ENCODE measurements at places on chromosomes 6 and 20. TPM values are rescaled to one million over a fixed set of nuclear protein-coding genes. Genes with fewer than 3 reads are reported as not detected.

DNA sequence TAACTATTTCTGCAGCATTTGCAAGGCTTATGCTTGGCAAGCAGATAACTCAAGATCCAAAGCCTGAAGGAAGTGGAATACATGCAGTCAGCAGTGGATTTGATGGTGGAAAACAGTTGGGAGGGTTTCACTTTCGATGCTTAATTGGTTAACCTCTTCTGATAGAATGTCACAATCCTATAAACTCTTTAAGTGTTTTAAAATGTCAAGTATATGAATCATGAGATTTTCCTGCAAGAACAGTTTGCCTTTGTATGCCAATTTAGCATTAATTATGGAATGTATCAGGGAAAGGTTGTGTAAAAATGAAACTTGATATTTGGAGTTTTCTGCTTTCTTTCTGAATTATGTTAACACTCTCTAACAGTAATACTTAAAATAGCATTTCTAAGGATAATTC is 36.6 kb downstream of the NKX2-4 start:
- H3K27ac ChIP-seq = no peak overlapping the region
- H3K36me3 ChIP-seq = peaks cover 18% of the 10 kb centered on the region
- H3K4me1 ChIP-seq = peaks cover 14% of the 10 kb centered on the region
- H3K27me3 ChIP-seq = no peaks in the 10 kb centered on the region
- no peak overlapping the region for H3K4me3 ChIP-seq
- no peak for DNase-seq

Gene MYB
- total RNA-seq = 8.4 TPM

Gene NUDT3
- total RNA-seq = 18.7 TPM

Gene OR2B6
- not detected for total RNA-seq

- peaks cover 2% of the 10 kb centered on the region for H3K4me1 ChIP-seq
- no peak overlapping the region for H3K27ac ChIP-seq
- DNase-seq = no peak
- H3K4me3 ChIP-seq = no peak overlapping the region
- peaks cover 6% of the 10 kb centered on the region for H3K36me3 ChIP-seq
Measured at GRCh38 chr20:58708246-58708931, 15.8 kb downstream of the NPEPL1 start.

Gene MSH5
- 59.2 TPM for total RNA-seq

DNA sequence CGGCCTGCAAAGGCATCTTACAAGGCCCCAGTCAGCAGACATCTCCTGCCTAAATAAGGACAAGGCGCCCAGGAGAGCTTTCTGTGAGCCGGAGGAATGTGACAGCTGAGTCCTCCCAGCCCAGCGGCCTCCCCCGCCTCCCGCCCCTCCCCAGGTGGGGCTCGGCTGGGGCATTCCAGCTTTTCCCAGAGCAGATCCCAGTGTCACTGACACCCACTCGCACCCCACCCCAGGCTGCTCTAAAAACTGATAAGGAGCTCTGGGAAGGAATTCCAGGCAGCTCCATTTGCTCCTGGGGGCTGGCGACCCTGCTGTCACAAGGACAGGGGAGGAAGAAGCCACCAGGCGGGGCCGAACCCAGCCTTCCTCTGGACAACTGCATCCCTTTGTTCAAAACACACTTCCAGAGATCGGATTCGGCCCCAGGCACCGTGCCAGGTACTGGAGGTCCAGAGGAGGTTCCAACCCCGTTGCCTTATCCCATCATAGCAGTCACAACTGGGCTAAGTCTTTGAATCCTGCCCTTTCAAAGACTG is 49.7 kb downstream of the JPH2 start:
- H3K4me3 ChIP-seq = no peak overlapping the region
- DNase-seq = no peak

DNA sequence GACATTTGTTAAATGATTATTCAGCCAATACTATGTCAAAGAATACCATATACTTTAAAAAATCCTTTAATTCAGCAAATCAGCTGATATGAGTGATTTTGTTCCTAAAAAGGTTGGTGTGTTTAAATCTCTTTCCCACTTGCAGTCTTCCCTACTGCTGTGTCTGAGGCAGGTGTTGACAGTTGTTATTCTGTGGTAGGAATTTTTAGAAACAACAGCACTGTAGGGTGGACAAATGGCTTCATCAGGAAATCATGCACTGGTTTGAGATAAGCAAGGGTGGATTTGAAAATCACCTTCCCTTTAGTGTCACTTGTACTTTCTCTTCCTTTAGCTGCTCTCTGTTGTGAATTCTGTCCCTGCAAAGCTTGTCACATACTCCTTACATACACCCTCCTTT is 213.7 kb upstream of the SGK1 start:
- peaks cover 2% of the 10 kb centered on the region for H3K36me3 ChIP-seq
- H3K4me1 ChIP-seq = peaks cover 30% of the 10 kb centered on the region
- H3K4me3 ChIP-seq = no peak overlapping the region
- no peak overlapping the region for H3K27ac ChIP-seq
- H3K27me3 ChIP-seq = peaks cover under 1% of the 10 kb centered on the region

Gene TRIM10
- total RNA-seq = not detected

GRCh38 chr6:18203786-18204185 is 48.6 kb downstream of the KDM1B start:
- H3K27me3 ChIP-seq = no peaks in the 10 kb centered on the region
- DNase-seq = no peak
- H3K4me3 ChIP-seq = no peak overlapping the region
- no peak overlapping the region for H3K27ac ChIP-seq

GRCh38 chr6:48475275-48475674 is 364.3 kb upstream of the PTCHD4 start:
- H3K36me3 ChIP-seq = no peaks in the 10 kb centered on the region
- H3K4me1 ChIP-seq = no peaks in the 10 kb centered on the region
- H3K27ac ChIP-seq = no peak overlapping the region
- no peak for DNase-seq

DNA sequence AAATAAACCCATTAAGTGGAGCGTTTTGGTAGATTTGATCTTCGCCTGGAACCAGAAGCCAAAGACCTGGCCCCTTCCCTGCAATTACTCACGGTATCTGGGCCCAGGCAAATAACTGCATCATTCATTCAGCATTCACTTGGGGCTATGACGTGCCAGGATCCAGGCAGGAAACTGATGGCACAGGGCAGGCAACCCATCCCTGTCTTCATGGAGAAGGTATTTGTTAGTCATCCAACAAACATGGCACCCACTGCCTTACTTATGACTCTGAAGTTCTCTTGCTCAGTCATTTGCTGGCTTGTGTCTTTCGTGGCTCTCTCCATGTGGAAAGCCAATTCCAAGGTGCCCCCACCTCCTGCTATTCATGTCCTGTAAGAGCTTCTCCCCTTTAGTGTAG is 232.4 kb downstream of the BMP7 start:
- H3K4me3 ChIP-seq = no peak overlapping the region
- no peaks in the 10 kb centered on the region for H3K36me3 ChIP-seq
- H3K4me1 ChIP-seq = peaks cover 1% of the 10 kb centered on the region
- peaks cover 4% of the 10 kb centered on the region for H3K27me3 ChIP-seq
- no peak overlapping the region for H3K27ac ChIP-seq

Gene WFDC12
- total RNA-seq = not detected

DNA sequence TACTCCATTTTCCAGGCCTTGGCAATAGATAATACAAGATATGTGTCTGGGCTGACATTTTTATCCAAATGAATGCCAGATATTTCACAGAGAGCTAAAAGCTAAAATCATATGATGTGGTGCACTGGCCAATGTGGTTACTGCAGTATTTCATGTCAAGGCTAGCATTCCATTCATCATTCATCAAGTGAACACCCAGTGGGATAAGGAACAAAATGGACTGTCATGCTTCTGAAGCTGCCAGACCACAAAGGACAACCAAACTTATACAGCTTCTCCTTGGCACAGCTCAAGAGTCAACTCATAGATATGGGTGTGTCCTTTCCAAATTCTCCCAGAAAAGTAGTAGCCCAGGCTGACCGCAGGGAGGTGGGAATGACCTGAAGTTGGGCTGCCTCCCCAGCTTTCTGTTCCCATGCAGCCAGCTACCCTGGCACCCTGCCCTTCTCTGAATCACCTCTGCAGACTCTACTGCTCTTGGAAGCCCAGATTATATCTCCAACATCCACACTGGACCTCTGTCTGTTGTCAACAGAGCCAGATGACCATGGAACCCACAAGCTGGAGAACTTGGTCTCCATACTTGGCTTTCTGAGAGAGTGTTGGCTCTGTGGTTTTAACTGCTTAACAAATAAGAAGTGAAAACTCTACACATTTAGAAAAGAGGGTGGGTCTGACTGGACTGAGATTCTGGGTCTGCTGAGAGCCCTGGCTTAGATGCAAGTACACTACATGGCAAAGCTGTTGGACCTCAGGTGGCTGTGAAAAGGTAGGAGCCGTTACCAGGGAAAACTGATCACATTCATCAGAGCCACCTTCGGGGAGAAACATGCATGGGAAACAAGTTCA is 122.8 kb downstream of the ALDH8A1 start:
- H3K27me3 ChIP-seq = peaks cover 2% of the 10 kb centered on the region
- H3K27ac ChIP-seq = no peak overlapping the region
- DNase-seq = no peak
- no peak overlapping the region for H3K4me3 ChIP-seq

- no peaks in the 10 kb centered on the region for H3K36me3 ChIP-seq
- H3K4me1 ChIP-seq = no peaks in the 10 kb centered on the region
Measured at GRCh38 chr6:51241376-51241775, 422.7 kb downstream of the TFAP2B start.

GRCh38 chr6:22357724-22358189 is 60.9 kb upstream of the PRL start:
- no peaks in the 10 kb centered on the region for H3K4me1 ChIP-seq
- no peak overlapping the region for H3K4me3 ChIP-seq
- no peaks in the 10 kb centered on the region for H3K36me3 ChIP-seq
- no peak overlapping the region for H3K27ac ChIP-seq
- DNase-seq = no peak
- H3K27me3 ChIP-seq = peaks cover 2% of the 10 kb centered on the region

- H3K4me1 ChIP-seq = no peaks in the 10 kb centered on the region
- peaks cover 3% of the 10 kb centered on the region for H3K27me3 ChIP-seq
- no peak for DNase-seq
- H3K36me3 ChIP-seq = no peaks in the 10 kb centered on the region
- H3K4me3 ChIP-seq = no peak overlapping the region
- no peak overlapping the region for H3K27ac ChIP-seq
Measured at GRCh38 chr6:3517350-3517749, 60.5 kb upstream of the SLC22A23 start.

Gene BEND6
- total RNA-seq = not detected

DNA sequence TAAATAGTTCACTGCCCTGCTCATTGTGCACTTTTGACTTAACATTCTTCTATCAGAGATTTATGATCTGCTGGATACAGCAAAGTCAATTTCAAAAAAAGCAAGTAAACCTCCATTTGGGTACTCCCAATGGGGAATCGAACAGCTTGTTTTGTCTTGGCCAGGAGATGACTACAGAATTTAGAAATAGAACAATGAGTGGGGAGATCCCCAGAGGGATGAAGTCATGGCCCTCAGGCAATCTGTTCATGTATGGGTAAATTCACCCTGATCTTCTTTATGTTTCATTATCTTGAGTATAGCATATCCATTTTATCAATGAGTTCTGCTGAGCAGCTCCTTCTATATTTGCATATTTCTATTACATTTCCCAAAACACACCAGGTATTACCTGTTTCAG is 1681.9 kb downstream of the HACE1 start:
- H3K27me3 ChIP-seq = no peaks in the 10 kb centered on the region
- H3K36me3 ChIP-seq = no peaks in the 10 kb centered on the region
- no peaks in the 10 kb centered on the region for H3K4me1 ChIP-seq
- DNase-seq = no peak
- no peak overlapping the region for H3K4me3 ChIP-seq
